Astrocyte of the cerebellum (primary cell): ENCODE measurements at places on chromosomes 12 and 14.

- no peak for DNase-seq
Observed at GRCh38 chr12:49160399-49160798, 28.5 kb downstream of the TUBA1A start.

- peak; percentile 9 for DNase-seq
Observed at GRCh38 chr12:90987101-90987500, 17.7 kb downstream of the EPYC start.

DNA sequence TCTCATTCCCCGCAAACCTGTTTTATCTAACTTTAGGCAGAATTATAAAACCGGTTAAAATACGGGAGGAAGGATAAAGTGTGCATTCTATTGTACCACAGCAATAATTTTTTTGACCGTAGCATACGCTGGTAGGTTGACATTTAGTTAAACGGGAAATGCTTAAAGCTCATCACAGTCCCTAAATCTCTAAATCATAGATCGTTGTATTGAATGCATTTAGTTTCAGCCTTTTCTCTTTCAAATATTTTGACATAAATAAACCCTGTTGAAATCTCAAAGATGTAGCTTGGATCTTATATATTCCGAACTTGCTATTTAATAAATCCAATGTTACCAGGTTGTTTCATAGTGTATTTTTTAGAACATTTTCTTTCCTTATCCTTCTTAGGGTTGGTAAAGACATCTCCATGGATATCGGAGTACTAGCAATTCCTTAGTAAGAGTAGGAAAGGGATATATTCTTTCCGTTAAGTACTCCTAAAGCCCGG is 798 bp downstream of the CLEC2B start:
- no peak for DNase-seq

GRCh38 chr14:102870994-102871831 is 51.2 kb upstream of the AMN start:
- no peak for DNase-seq

DNA sequence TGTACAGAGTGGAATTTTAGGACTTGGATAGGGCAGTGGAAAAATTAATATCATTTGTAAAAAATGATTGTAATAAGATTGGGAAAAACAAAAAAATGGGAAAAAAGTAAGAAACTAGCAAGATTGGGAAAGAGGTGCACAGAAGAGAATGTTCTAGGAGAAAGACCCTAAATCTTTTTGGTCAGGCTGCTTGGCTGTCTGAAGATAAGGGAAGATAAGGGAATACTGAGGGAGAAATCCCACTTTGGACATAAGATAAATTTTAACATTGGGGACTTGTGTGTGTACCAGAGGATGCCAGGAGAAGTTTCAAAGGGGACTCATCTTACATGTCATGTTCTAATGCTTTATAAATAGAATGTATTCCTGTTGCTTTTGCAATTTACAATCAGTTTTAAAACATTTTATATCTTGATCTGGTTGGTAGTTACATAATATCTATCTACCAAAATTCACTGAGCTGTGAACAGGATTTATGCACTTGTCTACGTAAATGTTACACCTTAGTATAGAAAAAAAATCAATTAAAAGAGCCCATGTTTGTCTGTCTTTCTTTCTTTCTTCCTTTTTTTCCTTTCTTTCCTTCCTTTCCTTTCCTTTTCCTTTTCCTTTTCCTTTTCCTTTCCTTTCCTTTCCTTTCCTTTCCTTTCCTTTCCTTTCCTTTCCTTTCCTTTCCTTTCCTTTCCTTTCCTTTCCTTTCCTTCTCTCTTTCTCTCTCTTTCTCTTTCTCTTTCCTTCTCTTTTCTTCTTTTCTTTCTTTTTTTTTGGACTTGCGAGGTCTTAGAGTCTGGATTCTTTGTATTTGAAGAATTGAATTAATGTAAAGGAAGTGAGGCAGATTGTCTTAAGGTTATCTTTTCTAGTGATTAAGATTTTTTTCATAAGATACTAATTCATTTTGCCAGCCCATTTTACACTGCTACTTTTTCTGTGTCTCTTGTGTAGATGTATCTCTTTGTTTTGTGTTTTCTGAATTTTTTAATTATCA is 66.1 kb downstream of the KTN1 start:
- no peak for DNase-seq

GRCh38 chr12:39483597-39483996 is 40.7 kb upstream of the KIF21A start:
- DNase-seq = no peak

DNA sequence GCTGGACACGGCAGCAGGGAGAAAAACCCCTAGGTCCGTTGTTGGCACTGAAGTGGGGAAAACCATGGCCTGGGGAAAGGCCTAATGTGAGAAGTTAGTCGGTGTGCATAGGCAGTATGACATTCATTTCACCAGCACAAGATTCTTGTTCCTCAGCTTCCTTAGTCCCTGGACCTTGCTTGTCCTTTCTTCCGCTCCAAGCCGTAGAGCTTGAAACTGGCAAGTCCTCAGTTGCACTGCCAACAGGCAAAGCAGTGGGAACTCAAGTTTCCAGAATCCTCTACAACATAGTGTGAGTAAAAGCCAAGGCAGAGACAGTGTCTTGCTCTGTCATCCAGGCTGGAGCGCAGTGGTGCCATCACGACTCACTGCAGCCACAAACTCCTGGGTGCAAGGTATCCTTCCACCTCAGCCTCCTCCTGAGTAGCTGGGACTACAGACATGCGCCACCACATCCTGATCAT is 138.5 kb upstream of the AMIGO2 start:
- DNase-seq = no peak

- DNase-seq = no peak
Observed at GRCh38 chr14:70027785-70028428, 148.7 kb downstream of the SMOC1 start.

DNA sequence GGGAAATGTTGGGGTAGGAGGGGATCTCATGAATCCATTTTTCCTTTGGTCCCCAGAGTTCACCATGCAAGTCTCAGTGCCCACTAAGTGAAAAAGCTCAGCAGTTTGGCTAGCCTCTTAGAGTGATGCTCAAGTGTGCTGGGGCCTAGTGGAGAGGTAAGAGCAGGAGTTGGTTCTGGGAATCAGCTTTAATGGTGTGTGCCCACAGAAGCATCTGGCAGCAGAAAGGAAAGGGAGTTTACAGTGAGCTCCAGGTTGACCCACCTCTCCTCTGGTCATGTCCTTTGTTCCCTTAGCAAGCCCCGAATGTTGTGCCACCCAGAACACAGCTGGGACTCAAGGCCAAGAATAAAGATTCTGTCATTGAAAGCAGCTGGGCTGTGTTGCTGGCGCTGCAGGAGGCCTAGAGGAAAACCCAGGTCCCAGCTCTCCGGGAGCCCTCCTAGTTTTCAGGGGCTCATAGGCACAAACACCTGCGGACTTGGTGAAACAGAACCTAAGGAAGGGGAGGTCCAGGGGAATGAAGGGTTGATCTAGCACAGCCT is 320.8 kb downstream of the ZFP36L1 start:
- DNase-seq = no peak

DNA sequence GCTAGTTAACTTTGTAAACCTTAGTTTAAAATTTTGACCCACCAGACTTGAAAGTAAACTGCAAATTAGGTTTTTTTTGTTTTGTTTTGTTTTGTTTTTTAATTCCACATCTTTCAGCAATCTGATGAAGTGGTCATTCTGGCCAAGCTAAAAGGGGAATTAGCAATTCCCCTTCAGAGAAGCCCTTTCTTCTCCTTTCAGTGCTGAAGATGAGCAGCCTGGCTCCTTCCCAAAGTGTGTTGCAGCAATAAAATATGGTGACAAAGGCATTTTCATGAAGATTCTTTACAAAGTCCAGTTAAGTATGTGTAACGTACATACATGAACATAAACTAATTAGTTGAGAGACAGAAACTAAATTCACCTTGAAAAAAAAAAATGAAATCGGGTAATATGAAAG is 380.1 kb downstream of the NOVA1 start:
- no peak for DNase-seq

GRCh38 chr12:120866108-120866507 is 38.0 kb downstream of the SPPL3 start:
- DNase-seq = no peak

- DNase-seq = no peak
Observed at GRCh38 chr14:82786483-82786880, 1252.8 kb upstream of the SEL1L start.

- DNase-seq = no peak
Observed at GRCh38 chr14:102430212-102430908, 67.6 kb downstream of the TECPR2 start.

- no peak for DNase-seq
Observed at GRCh38 chr12:106304797-106305196, 2.3 kb downstream of the TCP11L2 start.

- DNase-seq = no peak
Observed at GRCh38 chr14:58779376-58779775, 141.6 kb downstream of the DACT1 start.

DNA sequence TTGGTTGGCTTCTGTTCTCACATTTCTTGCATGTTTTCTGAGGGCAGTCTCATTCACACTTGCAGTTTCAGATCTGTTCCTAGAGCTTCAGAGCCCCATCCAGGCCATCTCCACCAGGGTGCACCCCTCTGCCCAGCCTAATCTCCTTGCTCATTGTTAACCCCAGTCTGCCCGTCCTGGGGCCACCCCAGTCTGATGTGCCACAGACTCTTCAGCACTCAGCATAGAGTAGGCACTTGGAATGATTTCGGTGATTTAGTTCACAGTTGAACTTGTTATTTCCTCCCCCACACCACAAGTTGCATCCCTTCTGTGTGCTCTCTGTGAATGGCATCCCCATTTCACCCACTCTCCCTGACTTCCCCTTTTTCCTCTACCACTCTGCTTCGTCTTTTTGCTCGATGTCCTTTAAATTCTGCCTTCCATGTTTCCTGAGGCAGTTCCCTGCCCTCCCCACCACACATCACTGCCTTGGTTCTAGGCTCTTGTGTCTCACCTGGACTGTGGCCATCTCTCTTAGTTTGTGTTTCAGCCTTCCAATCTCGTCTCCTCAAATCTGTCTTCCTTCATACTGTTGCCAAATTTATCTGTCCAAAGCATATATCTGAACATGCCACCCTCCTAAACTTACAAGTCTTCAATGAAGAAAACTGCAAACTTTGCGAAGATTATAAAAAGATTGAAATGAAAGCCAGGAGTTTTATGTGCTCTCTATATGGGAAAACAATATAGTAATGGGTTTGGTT is 41.5 kb downstream of the ANO6 start:
- no peak for DNase-seq

- DNase-seq = no peak
Observed at GRCh38 chr12:40464121-40464520, 228.1 kb upstream of the CNTN1 start.

DNA sequence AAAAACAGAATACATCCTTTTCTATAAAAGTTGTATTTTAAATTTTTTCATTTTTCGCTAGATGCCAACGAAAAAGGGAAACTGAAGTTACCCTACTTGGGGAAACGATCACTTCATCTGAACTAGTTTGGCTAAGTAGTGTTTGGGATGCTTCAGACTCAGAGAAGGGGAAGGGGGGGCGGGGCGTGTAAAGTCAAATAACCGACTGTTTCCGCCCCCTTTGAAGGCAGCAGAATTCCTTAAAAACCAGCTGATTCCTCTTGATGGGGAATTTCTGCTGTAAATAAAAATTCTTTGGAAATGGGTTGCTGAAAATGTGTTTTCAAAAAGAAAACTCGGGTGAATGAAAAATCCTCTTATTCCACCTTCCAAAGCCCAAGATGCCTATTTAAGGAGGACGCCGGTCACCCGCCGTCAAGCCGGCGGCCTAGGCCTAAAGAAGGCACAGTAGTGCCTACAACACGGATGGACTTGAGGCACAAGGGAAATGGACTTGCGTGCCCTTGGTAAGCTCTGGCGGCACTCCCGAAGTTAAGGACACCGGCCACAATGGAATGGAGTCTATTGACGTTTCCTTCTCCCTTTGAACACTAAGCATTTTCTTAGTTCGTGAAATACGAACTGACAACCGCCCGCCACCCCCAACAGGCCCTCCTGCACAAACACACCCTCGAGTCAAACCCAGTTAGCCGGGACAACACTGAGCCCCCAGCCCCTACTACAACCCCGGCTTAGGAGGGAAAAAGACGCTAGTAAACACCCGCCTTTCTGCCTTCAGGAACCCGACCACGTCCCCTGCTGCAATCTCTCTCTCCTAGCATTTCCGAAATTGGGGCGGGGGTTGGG is 1.9 kb downstream of the ATXN2 start:
- DNase-seq = no peak

- DNase-seq = no peak
Observed at GRCh38 chr12:50650285-50650684, 113.6 kb upstream of the ATF1 start.

- DNase-seq = no peak
Observed at GRCh38 chr12:57620245-57620935, 9.2 kb downstream of the ARHGEF25 start.

GRCh38 chr12:116453631-116454030 is 105.5 kb upstream of the MAP1LC3B2 start:
- no peak for DNase-seq

DNA sequence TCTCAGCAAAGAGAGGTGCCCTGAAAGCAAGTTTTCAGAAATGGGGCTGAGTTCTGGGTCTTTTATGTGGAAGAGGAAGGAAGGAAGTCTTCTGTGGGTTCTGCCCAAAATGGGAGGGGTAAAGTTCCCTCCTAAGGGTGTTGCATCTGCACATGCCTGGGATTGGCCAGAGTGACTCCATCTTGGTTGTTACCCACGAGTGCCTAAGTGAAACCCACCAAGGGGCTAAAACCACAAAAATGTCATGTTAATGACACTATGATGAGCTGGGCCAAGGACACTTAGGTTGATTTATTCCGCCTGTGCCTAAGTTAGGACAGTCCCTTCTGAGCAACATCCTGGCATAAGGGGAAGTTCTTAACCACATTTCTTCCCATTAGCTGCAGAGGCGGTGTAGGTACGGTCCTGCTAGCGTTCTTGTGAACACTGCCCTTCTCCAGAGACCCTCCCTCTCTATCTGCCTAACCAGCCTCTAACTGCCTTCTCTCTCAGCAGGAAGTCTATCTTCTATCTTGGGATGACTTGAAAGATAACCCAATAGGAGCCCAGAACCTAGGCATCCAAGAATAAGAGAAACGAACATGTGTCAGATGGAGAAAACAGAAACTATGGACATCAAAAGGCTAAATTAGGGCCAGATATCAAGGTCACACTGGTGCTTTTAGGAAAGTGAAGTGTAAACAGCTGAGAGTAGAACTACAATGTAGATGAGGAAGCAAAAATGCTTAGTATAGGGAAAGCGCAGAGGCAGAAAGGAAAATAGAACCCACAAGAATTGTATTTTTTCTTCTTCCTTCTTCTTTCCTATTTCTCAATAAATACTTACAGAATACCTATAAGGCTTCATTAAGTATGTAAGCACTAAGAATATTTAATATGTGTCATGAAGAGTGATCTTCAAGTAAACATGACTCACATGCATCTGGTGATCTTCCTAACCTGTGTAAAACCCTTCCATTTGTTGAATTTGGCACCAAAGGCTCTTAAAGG is 104.2 kb upstream of the AMN1 start:
- no peak for DNase-seq
